ENCODE measurements at places on chromosomes 3 and 15.

- DNase-seq: no peak
These were observed 55.1 kb downstream of the OTOL1 start for GRCh38 chr3:161551697-161552096.

GRCh38 chr15:65666257-65666656 is 44.5 kb downstream of the SLC24A1 start:
- DNase-seq: no peak

DNA sequence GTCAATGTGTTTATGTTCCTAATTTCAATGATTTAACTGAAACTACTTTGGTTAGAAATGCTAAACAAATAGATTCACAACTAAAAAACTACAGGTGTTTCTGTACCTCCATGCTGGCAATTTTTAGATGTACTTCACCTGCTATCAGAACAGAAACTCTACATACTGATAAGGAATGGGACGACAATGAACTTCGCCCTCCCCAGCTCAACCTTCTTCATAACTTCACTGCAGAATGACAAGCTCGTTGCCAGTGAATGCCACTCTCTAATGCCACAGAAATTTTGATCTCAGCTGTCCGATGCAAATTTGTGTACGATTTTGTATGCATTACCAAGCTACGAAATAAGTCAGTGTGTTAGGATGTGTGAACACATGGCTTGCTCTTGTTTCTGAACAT is 133.4 kb downstream of the FOXP1 start:
- no peak for DNase-seq

DNA sequence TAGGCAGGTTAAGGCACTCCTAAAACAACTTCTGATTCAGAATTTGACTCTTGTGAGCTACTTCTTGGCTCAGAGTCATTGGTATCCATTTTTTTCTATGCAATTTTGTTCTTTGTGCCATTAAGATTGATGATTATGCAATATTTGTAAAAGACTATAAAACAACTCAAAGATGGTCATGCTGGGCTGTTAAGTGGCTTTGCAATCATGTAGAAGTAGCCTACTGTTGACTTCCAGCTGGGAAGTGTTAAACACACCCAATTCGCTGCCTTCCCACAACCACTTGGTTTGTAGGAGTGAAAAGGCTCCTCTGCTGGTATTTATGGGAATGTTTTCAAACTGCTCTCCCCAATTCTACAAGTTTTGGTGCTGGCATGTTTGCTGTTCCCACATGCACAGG is 74.7 kb upstream of the COL6A6 start:
- DNase-seq: no peak

GRCh38 chr3:114323546-114324254 is 29.9 kb downstream of the TIGIT start:
- DNase-seq: no peak

GRCh38 chr3:100893590-100893989 is 99.6 kb downstream of the ABI3BP start:
- no peak for DNase-seq

GRCh38 chr15:62482785-62483429 is 317.8 kb upstream of the C2CD4B start:
- DNase-seq: no peak

DNA sequence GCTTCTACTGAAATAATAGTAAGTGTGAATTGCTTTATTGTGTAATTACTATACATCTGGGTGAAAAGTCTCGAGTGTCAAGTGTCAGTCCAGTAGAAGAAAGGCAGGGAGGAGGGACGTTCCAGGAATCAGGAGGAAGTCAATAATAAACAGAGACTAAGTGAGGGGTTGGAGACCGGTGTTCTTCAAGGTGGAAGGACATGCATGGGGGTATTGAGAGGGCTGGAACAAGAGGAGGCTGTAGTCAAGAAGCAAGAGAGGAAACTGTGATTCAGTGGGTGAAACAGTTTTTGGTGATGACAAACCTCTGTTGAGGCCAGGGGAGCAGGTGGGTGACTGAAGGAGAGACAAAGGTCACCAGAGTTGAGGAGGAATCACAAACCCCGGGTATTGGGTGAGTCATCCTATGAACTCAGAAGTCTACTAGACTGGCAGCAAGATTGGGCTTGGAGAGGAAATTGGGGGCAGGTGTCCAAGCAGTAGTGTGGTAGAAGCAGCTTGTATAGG is 11.6 kb upstream of the SCAMP5 start:
- no peak for DNase-seq

DNA sequence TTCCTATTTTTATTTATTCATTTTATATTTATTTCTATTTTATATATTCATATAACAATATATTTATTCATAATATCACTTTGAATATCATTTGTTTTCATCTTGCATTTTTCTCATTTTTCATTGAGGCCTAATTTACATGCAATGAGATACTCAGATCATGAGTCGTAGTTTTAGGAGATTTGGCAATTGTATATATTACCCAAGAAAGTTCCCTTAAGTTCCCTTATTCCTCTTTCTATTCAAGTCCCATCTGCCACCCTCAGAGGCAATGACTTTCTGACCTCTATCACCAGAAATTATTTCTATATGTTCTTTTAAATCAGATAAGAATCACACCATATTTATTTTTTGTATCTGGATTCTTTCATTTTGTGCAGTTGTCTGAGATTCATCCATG is 329.1 kb upstream of the TPRG1 start:
- DNase-seq: no peak

DNA sequence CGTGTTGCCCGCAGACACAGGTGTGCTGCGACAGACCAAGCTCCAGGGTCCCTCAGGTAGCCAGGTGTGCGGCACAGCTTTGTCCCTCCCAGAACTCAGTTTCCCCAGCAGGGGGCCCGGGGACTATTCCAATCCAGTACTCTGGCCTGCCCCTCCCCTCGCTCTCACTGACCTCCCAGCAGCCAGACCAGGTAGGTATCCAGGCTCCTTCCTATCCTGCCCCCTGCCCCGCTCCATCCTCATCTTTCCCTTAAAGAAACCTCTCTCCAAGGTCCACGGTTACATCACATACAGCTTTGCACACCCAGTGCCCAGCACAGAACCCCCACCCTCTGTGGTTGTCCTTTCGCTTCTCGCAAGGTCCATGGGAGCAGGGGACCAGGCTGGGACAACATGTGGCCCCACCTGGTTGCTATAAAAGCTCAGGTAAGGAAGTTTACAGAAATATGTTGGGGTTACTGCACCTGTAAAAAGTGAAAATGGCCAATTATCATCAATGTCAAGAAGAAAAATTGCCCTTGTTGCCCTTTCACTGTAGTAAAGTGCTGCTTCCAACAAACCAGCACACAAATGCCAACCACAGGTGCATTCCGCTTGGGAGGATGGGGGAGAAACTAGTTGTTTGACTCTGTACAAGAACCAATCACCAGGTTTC is 7.3 kb upstream of the CYP11A1 start:
- no peak for DNase-seq

DNA sequence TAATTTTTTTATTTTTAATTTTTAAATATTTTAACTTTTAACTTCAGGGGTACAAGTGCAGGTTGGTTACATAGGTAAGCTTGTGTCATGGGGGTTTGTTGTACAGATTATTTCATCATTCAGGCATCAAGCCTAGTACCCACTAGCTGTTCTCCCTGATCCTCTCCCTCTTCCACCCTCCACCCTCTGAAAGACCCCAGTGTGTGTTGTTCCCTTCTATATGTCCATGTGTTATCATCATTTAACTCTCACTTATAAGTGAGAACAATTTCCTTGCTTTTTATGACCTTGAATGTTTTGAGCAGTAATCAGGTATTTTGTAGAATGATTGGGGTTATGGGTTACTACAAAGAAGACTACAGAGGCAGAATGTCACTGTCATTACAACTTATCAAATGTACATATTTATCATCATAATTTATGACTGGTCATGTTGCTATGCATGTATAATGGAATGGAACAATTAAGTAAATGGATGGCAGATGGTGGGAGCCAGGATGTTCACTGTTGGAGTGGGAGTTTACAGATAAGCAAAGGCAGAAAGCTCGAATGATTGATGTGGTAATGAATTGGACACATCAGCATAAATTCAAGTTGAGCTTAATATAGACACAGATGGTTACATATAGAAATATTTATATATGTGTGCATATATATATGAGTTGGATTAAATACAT is 563.8 kb upstream of the ROBO1 start:
- DNase-seq: no peak

DNA sequence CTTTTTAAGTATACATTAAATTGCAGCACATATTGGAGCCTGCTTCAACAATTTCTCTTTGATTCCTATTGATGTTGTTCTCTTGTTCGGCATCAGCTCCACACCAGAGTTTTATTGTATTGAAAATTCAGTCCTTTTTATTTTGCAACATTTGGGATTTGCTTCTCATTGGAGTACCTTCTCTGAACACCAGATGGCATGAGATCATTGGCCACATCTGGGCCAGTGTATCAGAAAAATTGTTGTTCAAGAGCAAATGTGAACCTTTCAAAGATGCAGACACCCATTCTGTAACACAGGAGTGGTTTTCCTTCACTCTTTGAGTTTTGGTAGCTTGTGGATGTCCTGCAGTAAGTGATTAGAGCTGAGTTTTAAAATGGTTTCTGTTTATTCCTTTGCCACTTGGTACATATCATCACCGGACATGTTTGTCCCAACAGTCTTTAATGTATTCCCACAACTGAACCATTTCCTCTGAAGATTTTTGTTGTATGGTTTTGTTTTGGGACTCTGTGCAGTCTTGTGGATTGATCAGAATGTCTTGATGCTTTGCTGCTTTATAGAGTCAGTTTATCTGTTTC is 96.1 kb downstream of the MCTP2 start:
- no peak for DNase-seq

GRCh38 chr3:160755776-160756304 is at the start of gene PPM1L:
PPM1L (plus strand) TSS chr3:160756231.
- DNase-seq: no peak

- DNase-seq: no peak
These were observed 17.2 kb upstream of the CCR4 start for GRCh38 chr3:32934150-32934742.

- DNase-seq: no peak
These were observed 199.7 kb downstream of the CADPS start for GRCh38 chr3:62675492-62675891.

GRCh38 chr3:24498391-24498790 is 3.7 kb upstream of the THRB start:
- DNase-seq: no peak

DNA sequence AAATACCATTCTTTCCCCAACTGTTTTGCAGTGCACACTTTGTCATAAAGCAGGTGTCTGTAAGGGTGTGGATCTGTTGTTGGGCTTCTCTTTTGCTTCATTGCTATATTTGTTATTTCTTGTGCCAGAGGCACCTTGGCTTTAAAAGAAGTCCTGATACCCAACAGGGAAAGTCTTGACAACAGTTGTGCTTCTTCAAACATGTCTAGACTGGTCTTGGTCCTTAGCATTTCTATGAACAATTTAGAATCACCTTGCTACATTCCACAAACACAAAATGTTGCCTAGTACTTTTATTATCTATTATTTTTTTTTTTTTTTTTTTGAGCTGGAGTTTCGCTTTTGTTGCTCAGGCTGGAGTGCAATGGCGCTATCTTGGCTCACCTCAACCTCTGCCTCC is 233.7 kb downstream of the SLCO3A1 start:
- no peak for DNase-seq

DNA sequence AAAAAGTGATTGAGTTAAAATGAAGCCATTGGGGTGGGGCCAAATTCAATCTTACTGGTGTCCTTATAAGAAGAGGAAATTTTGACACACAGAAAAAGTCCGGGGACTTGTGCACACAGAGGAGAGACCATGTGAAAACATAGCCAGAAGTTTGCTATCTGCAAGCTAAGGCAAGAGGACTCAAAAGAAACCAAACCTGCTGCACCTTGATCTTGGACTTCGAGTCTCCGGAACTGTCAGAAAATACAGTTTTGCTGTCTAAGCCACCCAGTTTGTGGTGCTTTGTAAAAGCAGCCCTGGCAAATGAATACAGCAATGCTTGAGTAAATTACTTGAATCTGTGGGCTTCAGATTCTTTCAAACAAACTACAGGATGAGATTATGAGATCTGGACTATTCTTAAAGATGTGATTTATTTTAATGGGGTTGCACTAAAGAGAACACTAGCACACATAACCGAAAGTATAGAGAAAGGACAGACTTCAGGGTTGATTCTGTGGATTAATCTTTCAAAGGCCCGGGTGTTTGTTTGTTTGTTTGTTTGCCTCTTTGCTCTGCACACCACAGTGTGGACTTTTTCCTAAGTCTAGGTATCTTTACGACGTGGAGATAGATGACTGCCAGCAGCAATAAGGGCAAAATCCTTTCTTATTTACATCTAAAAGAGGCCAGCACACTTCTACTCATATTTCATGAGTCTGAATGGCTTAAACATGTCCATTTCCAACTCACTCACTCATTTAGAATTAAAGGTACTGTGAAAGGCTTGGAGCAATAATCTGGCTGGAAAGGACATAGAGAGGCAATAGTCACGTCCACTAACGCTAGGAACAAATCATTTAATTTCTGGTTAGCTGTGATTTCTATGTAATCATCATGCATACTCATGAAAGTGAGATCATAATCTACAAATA is 53.9 kb upstream of the SSR3 start:
- no peak for DNase-seq

- DNase-seq: no peak
These were observed 39.7 kb downstream of the STT3B start for GRCh38 chr3:31572236-31573004.

DNA sequence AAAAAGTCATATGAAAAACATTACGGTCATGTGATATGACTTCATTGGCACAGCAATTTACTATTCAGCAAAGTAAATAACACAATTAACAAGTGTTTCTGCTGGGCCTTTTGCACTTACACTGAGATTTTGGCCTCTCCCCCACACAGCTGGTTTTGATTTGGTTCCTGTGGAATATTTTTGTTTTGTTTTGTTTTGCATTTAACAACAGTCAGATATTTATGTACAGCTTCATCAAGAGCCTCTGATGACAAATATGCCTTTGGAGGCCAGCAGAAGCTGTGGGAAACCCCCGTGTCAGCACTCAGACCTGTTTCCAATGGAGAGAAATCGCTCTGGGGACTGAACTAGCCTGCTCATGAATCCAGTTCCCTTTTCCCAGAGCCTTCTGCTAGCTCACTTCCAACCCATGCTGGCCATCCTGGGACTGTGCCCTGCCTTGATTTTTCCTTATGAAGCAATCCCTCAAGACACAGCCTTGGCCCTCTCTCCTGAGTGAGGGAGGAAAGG is 161.9 kb downstream of the ATG7 start:
- no peak for DNase-seq

DNA sequence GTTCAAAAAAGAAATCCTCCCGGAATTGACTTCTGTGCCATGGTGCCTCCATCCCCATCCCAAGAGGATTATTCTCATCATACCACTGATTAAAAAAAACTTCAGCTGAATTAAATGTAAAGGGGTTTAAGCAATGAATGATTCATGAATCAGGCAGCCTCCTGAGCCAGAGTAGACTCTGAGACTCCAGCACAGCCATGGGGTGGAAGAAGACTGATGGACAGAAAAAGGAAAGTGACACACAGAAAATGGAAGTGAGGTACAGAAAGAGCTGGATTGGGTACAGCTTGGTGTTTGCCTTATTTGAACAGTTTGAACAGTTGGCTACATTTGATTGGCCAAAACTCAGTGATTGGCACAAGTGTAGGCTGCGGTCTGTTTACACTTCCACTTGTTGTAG is 224.8 kb upstream of the ATP10A start:
- no peak for DNase-seq
